Kasumi-1 (cell line): ENCODE measurements at places on chromosomes 13 and 19.

DNA sequence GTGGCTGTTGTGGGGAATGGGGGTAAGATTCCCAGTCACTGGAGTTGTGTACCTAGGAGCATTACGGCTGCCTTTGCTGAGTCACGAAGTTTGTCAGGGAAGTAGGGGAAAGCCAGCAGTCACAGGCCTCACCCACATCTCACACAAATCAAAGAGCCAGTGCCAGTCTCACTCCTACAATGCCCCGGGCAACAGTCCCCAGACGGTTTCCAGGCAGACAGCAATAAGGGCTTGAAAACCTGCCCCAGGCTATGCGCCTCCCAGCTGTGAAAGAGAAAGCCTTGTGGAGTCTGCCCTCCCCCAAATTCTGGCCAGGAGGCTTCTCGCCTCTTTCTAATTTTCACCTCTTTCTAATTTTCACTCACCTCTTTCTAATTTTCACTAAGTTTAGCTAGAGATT, 142.3 kb upstream of the EDNRB start:
- DNase-seq: no peak

DNA sequence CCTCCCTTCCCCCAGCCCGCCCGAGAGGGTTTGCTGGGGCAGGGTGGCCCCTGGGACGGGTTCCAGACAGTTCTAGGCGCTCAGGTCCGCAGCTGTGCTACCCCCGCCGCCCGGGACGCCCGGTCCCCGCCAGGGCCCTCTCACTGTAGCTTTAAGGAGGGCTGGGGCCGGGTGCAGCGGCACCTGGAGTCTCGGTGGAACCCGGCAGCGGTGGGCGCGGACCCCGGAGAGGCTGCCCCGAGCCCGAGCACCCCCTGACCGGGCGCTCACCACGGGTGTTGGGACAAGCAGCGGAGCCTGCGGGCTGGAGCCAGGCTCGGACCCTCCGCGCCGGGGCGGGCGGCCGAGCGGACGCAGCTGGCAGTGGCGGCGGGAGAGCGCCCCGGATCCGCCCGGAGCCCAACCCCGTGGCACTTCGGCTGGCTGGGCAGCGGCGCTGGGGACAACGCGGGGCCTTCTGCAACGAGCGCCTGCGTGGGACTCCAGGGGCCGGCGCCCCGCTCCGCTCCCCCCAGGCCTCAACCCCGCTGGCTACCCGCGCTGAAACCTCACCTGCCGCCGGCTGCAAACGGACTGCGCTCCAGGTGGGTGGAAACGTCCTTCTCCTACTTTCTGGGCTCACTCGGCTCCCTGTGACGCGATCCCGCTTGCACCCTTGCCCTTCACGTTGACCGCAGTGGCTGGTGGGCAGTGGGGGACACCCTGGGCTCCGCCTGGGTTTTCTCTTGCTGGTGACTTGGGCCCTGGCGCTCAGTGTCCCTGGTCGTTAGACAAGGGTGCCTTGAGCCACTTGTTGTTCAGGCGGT, 81.1 kb downstream of the ZNF429 start:
- DNase-seq: no peak

DNA sequence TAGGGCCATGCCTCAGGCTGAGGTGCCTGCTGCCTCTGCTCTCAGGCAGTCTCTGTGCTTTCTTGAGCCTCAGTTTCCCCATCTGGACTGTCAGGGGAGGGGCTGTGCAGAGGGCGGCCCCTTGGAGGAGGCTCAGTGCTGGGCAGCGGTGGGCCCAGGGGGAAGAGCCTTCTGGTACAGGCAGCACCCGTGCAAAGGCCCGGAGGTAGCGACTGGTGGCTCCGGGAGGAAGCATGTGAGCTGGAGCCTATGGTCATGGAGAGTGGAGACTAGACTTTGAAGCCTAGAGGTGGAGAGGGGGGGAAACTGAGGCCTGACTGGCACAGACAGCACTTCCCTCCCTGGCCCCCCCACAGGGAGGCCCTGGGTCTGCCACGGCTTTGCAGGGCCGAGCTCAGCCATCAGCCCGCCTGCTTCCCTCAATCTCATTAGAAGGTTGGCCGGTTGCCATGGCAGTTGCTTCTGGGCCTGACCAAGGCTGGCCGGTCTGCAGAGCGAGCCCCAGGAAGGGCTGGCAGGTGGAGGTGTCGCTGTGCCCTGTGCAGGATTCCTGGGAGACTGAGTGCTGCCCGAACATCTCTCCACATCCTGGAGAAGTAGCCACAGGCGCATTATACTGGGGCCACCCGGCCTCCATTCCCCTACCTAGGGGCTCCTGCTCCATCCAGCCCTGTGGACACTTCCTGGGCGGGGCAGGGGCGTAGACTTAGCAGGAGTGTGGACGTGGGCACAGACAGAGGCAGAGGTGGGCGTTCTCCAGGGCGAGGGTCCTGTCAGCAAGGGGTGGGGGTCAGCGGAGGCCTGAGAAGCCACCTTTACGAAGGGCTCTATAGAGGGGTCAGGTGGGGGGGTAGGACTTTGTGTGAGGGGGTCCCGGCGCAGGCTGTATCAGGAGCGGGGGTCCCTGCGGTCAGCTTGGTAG, 53.2 kb downstream of the CRTC1 start:
- DNase-seq: no peak

DNA sequence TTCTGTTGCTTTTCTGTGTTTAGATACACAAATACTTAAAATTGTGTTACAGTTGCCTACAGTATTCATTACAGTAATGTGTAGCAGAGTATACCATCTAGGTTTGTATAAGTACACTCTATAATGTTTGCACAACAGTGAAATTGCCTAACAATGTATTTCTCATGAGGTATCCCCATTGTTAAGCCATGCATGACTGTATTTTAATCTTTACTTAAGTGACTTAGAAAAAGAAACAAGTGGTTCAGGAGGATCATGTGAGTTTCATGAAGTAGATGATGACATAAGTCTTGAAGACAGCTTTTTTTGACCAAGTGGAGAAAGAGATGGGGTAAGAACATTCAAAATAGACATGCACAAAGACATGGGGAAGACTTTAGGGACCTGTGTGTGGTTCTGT, 8.4 kb upstream of the KCTD4 start:
- no peak for DNase-seq

DNA sequence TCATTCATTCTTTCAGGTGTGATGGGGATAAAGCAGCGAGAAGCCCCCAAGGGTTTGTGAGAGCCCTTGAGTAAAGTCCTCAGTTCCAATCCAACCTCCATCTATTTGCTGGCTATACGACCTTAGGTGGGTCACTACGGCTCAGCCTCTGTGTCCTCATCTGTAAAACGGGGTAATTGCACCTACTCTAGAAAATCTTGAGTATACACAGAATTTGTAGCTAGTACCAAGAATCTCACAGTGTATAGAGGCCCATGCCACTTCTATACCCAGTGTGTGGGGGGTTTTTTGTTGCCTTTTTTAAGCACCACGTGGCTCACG, 406 bp upstream of the DNMT1 start:
- DNase-seq: no peak
